WERI-Rb-1 (cell line): ENCODE measurements at places on chromosomes 16 and 17.

GRCh38 chr17:36892112-36892838, 45.0 kb upstream of the LHX1 start:
- no peak for DNase-seq

DNA sequence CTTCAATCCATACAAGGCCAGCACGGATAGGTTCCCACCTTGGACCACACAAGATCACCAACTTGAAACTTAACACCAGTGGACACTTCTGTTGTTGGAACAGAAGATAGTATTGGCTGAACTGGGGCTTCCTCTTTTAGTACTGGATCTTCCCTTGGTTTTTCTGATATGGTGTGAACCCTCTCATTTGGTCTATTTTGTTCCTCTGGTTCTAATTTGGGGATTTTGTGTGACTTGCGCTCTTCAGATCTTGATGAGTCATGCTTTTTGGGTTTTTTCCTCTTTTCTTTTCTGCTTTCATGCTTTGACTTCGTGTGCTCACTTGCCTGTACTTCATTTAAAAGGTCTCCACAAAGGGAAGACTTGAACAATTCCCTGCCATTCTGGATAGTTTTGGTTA, 39.0 kb downstream of the SOST start:
- no peak for DNase-seq

- no peak for DNase-seq
Observed at GRCh38 chr17:4436846-4437245, 3.1 kb downstream of the SPNS3 start.

DNA sequence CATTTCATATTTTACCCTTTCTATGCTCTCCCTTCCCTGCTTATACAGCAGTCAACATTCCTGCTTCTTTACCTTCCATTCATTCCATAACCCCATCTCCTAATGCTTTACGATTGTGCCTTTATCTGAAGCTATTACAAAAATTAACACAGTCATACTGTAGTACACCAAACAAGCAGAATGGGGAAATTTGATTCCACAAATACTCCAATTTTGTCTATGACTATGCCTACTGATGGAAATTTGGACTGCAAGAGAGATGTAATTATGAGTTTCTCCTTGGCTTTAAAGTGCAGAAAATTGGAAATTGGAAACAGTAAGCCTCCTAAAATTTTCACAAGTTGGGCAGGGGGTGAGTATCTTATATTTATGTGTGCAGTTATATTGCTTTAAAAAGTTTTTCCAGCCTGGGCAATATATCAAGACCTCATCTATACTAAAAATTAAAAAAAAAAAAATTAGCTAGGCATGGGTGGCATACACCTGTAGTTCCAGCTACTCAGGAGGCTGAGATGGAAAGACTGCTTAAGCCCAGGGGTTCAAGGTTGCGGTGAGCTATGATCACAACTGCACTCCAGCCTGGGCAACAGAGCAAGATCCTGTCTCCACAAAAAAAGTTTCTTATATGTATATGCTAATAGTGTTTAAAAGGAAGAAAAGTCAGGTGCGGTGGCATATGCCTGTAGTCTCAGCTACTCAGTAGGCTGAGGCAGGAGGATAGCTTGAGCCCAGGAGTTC, 3.0 kb downstream of the APPBP2 start:
- no peak for DNase-seq

- DNase-seq, result no peak
Observed at GRCh38 chr16:77963185-77964044, 58.9 kb upstream of the CLEC3A start.

DNA sequence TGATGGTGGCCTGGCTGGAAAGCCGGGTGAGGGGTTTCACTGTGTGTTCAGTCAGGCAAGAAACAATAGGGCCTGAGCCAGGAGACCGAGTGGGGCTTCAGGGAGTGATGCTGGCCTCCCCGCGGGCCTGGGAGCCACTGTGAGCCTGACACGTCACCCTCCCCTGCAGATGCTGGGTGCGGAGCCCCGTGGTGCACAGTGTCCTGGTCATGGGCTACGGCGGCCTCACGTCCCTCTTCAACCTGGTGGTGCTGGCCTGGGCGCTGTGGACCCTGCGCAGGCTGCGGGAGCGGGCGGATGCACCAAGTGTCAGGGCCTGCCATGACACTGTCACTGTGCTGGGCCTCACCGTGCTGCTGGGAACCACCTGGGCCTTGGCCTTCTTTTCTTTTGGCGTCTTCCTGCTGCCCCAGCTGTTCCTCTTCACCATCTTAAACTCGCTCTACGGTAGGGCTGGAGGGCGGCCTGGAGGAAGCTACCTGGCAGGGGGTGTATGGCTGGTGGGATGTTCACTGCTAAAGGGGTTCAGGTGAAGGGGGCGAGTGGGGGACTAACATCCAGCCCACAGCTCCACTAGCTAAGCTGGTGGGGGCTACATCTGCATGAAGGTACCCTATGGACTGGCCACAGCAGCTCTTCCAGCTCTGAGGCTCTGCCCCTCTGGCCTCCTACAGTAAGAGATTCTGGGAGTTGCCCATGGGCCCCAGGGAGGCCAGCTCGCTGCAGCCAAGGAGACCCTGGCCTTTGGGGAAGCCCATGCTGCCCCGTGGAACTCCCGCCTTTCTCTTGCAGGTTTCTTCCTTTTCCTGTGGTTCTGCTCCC, 32.4 kb downstream of the ADGRG5 start:
- DNase-seq, result no peak

- DNase-seq, result no peak
Observed at GRCh38 chr16:66746682-66747081, 4.7 kb downstream of the DYNC1LI2 start.
